ENCODE measurements at places on chromosomes 4 and X. TPM values are rescaled to one million over a fixed set of nuclear protein-coding genes. Genes with fewer than 3 reads are reported as not detected.

- no peaks in the 10 kb centered on the region for H3K36me3 ChIP-seq
- peak overlapping the region; percentile 54 for H3K4me3 ChIP-seq
- no peaks in the 10 kb centered on the region for H3K27me3 ChIP-seq
- no peak for DNase-seq
Measured at GRCh38 chrX:40171513-40172400, 74.0 kb upstream of the BCOR start.

DNA sequence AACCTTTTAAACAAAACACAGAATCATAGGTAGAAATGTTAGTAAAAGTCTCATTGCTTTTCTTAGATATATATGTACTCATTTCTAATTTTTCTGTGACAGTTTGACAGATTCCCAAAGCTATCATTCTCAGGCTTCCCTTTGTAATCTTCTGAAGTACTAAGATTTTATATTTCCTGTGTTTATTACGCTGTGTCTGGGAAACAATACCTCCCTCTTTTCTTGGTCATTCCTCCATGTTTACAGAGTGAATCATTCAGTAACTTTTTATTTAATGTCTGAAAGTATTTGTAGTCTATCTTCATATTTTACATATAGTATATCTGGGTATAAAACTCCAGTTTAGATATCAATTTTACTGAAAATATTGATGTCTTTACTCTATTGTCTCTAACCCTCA is 1826.3 kb upstream of the IGFBP7 start:
- no peak for DNase-seq
- H3K27me3 ChIP-seq = no peaks in the 10 kb centered on the region
- H3K4me3 ChIP-seq = no peak overlapping the region

- H3K27me3 ChIP-seq = no peaks in the 10 kb centered on the region
- no peak overlapping the region for H3K4me3 ChIP-seq
- peaks cover 21% of the 10 kb centered on the region for H3K36me3 ChIP-seq
- no peak overlapping the region for H3K27ac ChIP-seq
Measured at GRCh38 chr4:153385784-153386183, 41.3 kb downstream of the MND1 start.

DNA sequence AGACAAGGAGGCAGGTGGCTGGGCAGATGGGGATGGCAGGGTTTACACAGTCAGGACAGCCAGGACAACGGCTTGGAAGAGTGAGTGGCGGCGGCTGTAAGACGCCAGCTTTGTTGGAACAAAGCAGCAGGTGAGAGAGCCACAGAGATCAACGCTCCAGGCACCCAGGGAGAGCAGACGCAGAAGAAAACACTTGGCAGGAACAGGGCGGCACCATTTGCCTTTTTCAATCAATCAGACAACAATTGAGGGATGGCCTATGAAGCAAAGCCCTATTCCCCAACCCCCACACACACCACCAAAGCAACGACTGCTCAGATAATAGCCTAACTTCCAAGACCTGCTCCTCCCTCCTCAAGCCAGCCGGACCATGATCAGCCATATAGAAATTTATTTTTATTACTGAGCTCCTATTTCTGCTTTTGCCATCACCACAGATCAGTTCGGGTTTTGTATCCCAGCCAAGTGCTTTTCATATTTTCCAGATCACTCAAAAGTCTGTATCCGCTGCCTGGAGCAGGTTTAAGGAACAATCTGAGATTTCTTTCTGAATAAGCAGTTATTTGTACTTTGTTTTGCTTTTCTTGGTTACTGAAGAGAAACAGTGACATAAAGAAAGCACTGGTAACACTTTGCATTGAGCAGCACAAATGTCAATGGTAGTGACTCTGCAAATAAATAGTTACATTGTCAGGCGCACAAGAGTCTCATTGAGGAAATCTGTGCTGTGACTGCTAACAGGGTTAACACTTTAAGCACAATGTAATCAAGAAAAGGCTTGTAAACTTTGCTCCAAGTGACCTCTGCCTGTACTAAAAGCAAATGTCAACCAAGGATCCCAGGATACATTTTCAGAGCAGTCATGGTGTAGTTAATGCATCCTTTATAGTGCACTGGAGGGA is 81.8 kb upstream of the RBPJ start:
- no peaks in the 10 kb centered on the region for H3K36me3 ChIP-seq
- H3K4me3 ChIP-seq = no peak overlapping the region
- no peak for DNase-seq
- peak overlapping the region; percentile 51 for H3K27ac ChIP-seq
- H3K27me3 ChIP-seq = peaks cover 2% of the 10 kb centered on the region

DNA sequence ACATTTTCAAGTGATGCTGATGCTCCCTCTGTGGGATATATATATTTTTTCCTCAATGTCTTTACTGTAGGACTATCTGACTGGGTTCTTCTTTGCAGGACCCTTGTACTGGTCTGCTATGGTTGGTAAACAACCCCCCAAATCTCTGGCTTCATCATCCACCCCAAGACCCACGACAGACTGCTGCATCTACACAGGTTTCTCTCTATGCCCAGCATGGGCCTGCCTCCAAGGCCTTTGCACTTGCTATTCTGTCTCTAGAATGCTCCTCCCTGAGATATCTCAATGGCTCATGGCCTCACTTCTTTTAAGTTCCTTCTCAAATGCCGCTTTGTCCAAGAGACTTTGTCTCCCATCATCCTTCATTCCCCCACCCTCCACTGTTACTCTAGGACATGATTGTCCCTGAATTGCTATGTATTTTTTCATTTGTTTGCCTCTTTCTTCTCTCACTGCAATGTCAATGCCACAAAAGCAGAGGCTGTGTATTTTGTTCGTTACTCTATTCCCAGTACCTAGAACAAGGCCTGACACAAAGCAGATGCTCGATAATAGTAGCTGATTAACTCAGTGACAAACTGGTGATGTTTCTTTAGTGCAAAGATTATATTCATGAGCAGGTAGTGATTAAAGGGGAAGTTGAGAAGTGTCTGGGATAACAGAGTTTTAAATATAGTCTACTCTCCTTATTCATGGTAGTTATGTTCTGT is 6.6 kb downstream of the EVC start:
- H3K4me3 ChIP-seq = no peak overlapping the region
- H3K36me3 ChIP-seq = no peaks in the 10 kb centered on the region
- no peak overlapping the region for H3K27ac ChIP-seq
- no peak for DNase-seq
- no peaks in the 10 kb centered on the region for H3K4me1 ChIP-seq

Gene FLNA
- total RNA-seq = 164 TPM

Gene GABRB1
- under 0.01 TPM for total RNA-seq

Gene RASGEF1B
- 18.3 TPM for total RNA-seq

Measured in thymus (tissue), 14 donors.